ENCODE measurements at places on chromosomes 3 and 15. TPM values are rescaled to one million over a fixed set of nuclear protein-coding genes. Genes with fewer than 3 reads are reported as not detected.

CPB1 gene
- not detected for total RNA-seq

CRYGS gene
- total RNA-seq, result 1.2 TPM

CACNA2D3 gene
- 1.0 TPM for total RNA-seq

ACAD9 gene
- total RNA-seq, result 36.2 TPM

PYGO1 gene
- 2.8 TPM for total RNA-seq

MYLK gene
- 26.0 TPM for total RNA-seq

HAPLN3 gene
- total RNA-seq, result 0.68 TPM

CLDN18 gene
- not detected for total RNA-seq

EOMES gene
- total RNA-seq, result 0.34 TPM

ITIH1 gene
- not detected for total RNA-seq

C2CD4B gene
- 0.28 TPM for total RNA-seq
